ENCODE measurements at places on chromosomes 16 and 17.
A peak's percentile ranks its signal among the peaks of the same experiment; 100 is the strongest.

DNA sequence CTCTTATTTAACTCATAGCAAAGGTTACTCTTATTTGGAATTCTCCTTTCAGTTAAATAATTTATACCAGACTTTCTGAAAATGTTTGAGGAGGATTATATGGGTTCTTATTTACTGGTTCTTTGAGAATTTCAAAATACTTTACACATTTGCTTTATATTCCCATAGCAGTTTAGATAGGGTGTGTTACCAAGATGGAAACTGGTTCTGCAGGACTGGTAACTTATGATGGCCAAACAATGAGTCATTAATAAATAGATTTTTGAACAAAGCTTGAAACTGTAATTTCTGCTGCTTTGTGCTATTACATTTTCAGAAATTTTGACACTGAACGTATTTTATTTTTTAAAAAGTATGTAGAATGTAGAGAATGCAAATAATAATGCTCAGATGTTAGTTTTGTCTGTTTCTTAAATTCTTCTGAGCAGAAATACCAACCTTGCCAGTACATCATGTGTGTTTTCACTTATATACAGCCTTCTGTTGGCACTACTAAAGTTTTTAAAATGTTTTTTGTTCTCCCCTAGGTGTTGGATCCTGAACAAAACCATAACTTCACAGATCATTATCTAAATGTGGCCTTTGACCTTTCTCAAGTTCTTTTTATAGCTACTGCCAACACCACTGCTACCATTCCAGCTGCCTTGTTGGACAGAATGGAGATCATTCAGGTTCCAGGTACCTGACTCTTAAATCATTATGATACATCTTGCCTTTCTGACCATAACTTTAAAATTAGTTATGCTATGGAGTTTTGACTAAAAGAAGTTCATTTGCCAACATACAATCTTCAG, 48.3 kb upstream of the ABCC11 start:
- no peaks in the 10 kb centered on the region for H3K27me3 ChIP-seq
- peaks cover 83% of the 10 kb centered on the region for H3K36me3 ChIP-seq
- no peak overlapping the region for H3K27ac ChIP-seq
- no peak for DNase-seq
- H3K4me1 ChIP-seq, result no peaks in the 10 kb centered on the region

GRCh38 chr16:19104607-19105006, 9.2 kb upstream of the ITPRIPL2 start:
- peaks cover 4% of the 10 kb centered on the region for H3K4me1 ChIP-seq
- no peak overlapping the region for H3K27ac ChIP-seq
- no peak overlapping the region for H3K4me3 ChIP-seq

DNA sequence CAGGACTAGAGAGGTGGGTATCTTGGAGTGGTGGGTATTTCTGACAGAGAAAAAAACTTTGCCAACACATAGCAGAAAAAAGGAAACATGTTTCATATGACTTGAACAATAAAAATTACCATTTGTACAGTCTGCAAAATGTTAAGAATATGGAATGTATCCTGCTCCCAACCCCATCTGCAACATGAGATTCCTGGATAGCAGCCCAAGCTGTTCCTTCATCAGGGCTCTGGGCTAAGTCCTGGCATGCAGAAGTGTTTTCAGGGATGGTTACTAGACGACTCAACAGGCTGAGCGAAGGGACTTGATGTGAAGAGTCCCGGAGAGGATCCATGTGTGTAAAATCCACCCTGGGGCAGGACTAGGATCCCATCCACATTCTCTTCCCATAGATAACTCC, 121.0 kb upstream of the IRX3 start:
- DNase-seq, result no peak
- peaks cover 13% of the 10 kb centered on the region for H3K27me3 ChIP-seq

DNA sequence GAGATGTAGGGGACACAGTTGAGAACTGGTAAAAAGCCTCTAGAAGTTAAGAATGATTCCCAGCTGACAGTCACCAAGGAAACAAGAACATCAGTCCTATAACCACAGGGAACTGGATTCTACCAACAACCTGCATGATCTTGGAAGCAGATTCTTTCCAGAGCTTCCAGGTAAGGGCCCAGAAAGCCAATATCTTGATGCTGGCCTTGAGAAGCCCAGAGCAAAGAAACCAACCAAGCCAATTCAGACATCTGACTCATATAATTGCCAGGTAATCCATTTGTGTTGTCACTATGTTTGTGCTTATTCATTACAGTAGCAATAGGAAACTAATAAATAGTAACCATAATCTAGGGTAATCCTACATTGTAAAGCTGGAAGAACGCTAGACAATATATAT, 81.6 kb downstream of the CACNG1 start:
- no peak for DNase-seq
- peaks cover 10% of the 10 kb centered on the region for H3K4me1 ChIP-seq
- peaks cover 63% of the 10 kb centered on the region for H3K36me3 ChIP-seq

DNA sequence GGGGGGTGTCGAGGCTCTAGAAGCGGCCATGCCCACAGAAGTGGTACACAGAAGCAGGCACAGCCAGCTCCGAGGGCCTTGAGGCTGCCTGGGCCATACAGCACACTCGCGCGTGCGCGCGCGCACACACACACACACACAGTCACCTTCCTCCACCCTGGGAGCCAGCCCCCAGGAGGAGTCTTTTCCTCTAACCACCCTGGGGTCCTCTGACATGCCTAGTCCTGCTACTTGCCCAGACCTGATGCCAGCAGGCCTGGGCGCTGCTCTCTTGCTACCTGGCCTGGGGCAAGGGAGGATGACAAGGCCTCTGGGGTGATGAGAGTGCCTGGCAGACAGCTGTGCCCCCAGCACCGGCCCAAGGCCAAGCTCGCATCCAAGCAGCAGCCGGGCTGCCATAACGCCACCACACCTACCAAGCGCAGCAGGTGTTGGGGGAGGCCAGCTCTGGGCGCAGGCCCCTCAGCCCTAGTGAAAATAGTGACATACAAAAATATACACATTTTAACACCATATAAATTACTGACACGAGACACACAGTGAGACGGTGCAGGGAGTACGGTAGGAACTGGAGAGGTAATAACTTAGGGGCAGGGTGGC, 41.1 kb downstream of the TSC2 start:
- H3K27me3 ChIP-seq, result no peaks in the 10 kb centered on the region
- no peak for DNase-seq
- H3K27ac ChIP-seq, result no peak overlapping the region
- peaks cover 47% of the 10 kb centered on the region for H3K36me3 ChIP-seq
- no peaks in the 10 kb centered on the region for H3K4me1 ChIP-seq
- H3K4me3 ChIP-seq, result no peak overlapping the region

GRCh38 chr16:30377050-30377811, 2.6 kb downstream of the MYL11 start:
- H3K27ac ChIP-seq, result peak overlapping the region; percentile 100
- DNase-seq, result no peak
- no peaks in the 10 kb centered on the region for H3K27me3 ChIP-seq
- peaks cover 44% of the 10 kb centered on the region for H3K4me1 ChIP-seq

DNA sequence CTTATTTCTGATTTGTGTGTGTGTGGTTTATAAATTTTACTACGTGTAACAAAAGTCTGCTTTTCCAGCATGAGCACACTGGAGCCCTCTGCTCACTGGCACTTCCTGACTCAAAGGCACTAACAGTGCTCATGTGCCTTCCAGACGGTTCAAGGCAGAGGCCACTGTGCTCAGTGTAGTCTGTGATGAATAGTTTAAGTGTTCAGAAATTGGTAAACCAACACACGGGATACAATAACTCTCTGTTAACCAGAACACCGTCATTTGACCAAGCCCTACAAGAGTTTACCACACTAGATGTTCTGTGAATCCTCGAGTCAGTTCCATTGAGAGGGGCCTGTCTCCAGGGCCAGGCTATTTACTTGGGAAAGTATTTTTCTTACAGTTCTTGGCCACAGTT, 191.9 kb downstream of the MRTFB start:
- H3K4me1 ChIP-seq, result no peaks in the 10 kb centered on the region
- H3K27ac ChIP-seq, result no peak overlapping the region
- no peaks in the 10 kb centered on the region for H3K27me3 ChIP-seq
- no peak overlapping the region for H3K4me3 ChIP-seq
- peaks cover 82% of the 10 kb centered on the region for H3K36me3 ChIP-seq

Data from activated T-cell treated with anti-CD3 and anti-CD28 coated beads, Interleukin-2, amount 50 U/mL, for 24 hours (primary cell).